NCI-H2029 treated with DMSO at 0.1 percent for 48 hours (cell line): ENCODE measurements at places on chromosomes 11 and 22.

DNA sequence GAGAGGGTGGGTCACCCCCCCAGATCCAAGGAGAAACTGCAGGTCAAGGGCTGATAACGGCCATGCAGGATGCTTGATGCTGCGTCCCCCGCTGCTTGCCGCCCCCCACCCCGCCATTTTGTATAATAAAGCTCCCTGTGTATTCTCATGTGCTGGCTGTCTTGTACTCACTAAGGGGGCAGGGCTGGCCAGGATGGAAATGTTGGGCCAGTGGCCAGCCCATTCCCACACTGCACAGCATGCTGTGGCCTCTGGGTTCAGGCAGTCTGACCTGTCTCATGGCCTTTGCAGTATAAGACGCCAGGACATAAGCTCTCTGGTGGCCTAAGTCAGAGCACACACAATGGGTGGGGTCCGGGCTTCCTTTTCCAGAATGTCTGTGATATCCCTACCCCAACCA is 421 bp upstream of the PRR33 start:
- no peak for DNase-seq

GRCh38 chr11:17230867-17231851 is 23.4 kb upstream of the PIK3C2A start:
- DNase-seq = no peak

GRCh38 chr11:6414874-6415328 is 4.0 kb downstream of the APBB1 start:
- DNase-seq = no peak

DNA sequence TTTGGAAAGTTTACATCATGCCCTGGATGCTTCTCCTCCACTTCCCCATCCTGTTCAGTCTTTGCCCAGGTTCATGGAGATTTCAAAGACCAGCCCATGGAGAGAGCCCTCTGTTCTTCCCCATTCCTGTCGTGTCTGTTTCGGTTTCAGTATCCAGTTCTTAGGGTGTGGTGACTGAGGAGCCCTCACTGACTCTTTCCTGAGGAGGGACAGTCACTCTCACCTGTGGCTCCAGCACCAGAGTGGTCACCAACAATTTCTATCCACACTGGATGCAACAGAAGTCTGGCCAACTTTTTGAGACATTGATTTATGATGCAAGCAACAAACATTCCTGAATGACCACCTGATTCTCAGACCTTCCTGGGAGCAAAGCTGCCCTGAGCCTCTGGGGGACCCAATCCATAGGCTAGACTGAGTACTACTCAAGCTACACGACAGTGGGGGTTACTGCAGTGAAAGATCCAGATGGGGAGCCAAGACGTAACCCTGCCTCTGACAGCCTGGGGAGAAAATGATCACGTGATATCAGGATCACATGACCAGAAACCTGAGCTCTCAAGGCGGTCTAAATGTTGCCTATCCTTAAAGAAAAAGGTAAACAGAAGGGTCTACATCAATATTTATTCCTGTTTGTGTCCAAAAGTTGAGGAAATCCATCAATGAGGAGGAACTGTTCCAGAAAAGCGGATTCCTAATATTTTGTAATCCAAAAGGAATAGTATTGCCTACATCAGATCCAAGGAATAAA is 76.2 kb upstream of the VPREB1 start:
- DNase-seq = peak; percentile 71

GRCh38 chr11:131666006-131666405 is 295.6 kb downstream of the NTM start:
- no peak for DNase-seq

- DNase-seq = no peak
These were observed 229.2 kb upstream of the B3GAT1 start for GRCh38 chr11:134640971-134641968.

DNA sequence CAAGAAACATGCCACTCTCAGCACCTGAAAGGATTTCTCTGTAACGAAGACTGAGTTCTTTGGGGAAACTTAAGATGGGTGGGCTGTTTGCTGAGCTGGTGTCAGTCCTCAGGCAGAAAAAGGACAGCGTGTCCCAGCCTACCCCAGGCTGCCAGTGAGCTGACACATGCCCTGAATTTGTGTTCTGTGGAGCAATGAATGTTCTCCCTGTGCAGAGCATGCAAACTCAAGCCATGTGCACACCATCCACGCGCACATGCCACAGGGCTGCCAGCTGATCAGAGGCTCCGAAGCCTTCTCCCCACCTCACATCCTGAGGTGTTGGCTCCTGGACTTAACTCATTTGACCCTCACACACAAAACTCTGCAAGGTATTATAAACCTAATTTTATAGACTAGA is 104.9 kb downstream of the KCNC1 start:
- DNase-seq = no peak

DNA sequence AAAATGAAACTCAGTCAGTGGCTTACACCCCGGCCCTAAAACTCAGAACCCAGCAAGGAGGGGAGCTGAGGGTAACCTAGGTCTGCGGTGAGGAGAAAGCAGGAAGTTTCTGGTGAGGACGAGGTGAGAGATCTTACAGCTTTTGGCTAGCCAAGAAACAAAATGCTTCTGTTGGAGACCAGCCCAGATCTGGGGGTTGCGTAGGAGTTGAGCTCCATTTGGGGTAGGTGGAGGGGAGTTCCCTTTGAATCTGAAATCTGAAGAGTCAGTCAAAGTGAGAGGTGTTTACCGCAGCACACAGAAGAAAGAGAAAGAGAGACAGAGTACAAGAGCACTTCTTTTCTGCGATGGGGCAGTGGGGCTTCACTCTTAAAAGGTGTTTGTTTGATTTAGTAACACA is 29.6 kb downstream of the EHF start:
- no peak for DNase-seq

GRCh38 chr11:111347723-111348115 is 31.4 kb downstream of the POU2AF1 start:
- no peak for DNase-seq

DNA sequence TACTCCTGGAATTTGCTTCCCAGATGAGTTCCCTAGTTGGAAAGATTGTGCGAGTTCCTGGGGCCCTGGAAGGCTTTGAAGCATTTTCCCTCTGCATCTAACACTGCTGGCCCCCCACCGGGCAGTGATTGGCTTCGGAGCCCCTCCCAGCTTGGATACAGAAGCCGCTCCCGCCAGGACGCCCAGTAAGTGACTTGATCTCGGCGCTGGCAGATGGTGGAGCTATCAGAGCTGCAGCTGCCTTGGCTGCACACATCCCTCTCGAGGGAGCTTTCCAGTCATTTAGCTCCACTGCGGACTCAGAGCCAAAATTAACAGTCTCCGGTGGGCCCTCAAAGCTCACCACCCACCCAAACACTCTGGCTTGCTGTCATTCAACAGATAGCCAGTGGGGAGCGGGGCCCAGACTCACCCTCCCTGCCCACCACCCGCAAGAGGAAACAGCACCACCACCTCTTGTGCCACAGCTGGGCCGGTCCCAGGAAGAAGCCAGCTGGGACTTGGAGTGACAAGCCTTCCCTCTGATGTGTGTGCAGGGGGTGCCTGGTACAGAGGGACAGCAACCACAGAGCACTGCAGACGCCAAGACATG is 162.3 kb downstream of the TRIM29 start:
- DNase-seq = no peak

DNA sequence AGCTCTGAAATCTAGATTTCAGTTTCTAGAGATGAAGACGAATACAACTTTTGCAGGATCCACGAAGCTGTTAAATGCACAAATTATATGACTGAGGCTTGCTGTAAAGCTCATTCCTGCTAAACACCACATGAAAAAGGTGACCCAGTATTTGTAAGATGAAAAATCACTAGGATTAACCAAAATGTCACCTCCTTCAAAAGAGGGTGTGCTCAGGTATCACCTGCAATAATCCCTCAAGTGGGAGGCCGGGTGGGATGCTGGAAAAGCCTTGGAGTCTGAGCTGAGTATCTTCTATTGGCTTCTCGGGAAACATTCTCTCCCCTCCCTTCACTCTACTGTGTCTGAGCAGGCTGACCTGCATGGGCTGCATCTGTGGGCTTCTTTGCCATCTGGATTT is 195.8 kb downstream of the NELL1 start:
- DNase-seq = no peak

DNA sequence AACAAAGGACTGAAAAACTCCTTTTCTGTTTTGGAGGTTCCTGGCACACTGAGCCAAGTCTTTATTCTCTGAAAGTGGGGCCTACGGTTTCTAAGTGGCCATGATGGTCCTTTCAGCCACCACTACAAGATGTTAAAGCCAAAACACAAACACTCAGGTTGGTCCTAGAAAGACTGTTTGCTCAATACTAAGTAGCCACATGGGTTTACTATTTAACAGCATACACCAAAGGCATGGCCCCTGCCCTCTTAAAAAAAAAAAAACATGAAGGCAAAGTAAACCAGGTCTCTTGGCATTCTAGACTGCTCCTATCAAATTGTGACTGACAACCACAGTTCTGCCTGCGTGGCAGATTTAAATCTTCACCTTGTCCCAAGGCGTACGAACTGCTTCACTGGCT is 123.6 kb upstream of the BID start:
- DNase-seq = peak; percentile 58

GRCh38 chr11:44661311-44661717 is 65.4 kb upstream of the TSPAN18 start:
- no peak for DNase-seq

DNA sequence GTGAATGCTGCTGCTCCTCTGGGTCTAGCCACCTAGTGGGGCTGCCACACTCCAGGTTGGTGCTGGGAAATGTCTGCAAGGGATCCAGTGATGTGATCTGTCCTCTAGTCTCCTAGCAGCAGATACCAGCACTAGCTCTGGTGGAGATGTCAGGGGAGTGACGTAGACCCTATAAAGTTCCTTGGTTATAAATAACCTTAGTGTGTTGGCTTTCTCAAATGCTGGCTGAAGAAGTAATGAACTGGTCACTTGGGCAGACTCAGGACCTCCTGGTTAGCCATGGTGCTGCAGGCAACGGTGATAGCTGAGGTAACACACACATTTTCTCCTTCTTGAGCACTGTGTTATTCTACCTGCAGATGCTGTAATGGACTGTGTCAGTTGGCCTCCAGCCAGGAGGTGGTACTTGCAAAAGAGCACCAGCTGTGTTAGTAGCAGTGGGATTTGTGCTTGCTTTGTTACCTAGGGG is 35.5 kb downstream of the BBOX1 start:
- DNase-seq = no peak

- no peak for DNase-seq
These were observed 5.1 kb downstream of the DKK3 start for GRCh38 chr11:12003336-12003735.

GRCh38 chr11:9076661-9077060 is 14.7 kb downstream of the SCUBE2 start:
- no peak for DNase-seq

DNA sequence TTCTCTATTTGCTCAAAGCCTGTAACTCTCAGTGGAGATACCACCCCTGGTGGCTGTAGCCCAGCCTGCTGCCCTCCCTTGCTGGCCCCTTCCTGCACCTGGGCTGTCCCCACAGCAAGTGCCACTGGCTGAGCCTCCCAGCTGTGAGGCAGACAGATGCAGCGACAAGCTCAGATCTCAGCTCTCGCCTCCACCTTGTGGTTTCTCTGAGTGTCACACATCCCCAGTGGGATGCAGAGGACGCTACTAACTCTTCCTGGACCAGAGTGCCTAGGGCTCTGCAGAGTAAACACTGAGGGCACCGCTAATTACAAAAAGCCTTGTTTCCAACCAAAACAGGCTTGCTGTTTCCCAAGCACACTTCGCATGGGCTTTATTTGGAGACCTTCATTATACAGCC is 8.9 kb downstream of the YPEL1 start:
- no peak for DNase-seq
